ENCODE measurements at places on chromosomes 2 and 18.

- no peak for DNase-seq
Measured at GRCh38 chr2:84880645-84881521, at the start of gene TRABD2A. Gene TRABD2A, minus strand, starts transcription at chr2:84881084. Its CDS starts 45 bp downstream, at chr2:84881039.

DNA sequence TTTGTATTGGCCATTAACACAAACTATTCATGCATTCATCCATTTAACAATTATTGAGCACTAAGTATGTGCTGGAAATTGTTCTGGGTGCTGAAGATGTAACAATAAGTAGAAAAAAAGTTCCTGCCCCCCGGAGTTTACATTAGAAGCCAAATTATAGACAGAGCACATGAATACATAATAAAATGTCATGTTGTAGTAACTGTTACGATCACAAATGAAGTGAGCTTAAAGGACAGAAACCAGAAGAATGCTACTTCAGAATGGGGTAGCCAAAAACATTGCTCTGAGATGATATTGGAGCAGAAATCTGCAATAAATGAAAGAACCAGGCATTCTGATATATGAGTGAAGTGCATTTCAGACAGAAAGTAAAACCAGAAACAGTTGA lies 256.0 kb upstream of the SETBP1 start:
- no peak for DNase-seq

DNA sequence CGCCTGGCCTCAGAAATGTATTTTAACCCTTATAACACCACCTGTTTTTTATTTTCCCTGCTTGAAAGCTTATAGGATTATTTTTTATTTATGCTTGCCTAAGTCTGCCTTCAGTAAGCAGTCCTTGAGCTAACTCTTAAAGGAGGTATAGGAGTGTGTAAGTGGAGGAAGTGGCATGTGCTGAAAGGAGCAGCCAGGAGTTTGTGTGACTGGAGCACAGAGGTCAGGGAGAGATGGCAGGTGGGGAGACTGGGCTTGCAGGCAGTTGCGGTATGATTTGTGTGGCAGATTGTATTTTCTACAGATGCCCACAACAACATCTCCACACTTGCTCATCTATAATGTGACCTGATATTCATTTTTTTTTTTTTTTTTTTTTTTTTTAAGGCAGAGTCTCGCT lies 27.2 kb upstream of the PAIP2B start:
- no peak for DNase-seq

DNA sequence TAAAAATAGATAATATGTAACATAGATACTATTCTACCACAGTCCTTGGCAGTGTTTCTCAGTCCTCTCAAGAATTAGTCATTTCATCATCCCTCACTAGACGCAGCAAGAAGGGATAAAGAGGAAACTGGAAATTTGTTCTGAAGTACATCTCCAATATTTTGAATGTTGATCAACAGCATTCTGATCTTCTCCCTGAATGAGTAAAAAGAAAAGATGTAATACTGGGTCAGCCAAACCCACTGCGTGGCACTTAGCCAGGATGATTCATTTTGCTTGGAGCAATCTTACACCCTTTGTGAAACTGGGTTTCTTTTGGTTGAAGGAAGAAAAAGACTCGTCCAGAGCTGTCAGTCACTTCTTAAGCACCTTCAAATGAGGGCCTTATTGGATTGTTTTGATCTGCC lies 54.1 kb downstream of the TAF1B start:
- DNase-seq, result no peak

DNA sequence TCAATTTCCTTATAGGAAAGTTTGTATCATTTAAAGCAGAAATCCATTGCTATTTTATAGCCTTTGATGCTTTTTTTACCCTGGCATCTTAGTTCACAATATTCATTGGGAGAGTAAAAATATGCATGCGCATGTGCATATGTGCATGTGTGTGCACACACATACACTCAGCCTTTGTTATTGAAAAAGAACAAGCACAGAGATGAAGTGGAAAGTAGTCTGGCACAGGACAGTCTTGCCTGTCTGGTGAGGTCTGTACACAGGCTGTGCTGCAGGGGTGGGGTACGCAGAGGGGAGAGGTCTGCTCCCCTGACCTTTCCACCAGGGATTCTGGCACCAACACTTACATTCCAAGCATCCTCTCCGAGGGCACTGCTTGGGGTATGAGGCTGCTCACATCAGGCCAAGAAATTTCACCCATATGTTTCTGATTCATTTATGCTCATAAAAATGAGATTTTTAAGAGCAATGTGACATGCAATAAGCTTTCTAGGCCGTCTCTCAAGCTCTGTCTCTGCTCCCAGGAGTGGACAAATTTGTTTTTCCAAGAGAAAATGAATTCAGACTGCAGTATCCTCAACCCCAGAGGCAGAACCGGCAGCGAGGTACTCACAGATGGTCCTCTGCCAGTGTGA lies 237.2 kb downstream of the INSIG2 start:
- DNase-seq, result no peak

- DNase-seq, result no peak
Measured at GRCh38 chr2:173099271-173099670, 23.6 kb downstream of the MAP3K20 start.

DNA sequence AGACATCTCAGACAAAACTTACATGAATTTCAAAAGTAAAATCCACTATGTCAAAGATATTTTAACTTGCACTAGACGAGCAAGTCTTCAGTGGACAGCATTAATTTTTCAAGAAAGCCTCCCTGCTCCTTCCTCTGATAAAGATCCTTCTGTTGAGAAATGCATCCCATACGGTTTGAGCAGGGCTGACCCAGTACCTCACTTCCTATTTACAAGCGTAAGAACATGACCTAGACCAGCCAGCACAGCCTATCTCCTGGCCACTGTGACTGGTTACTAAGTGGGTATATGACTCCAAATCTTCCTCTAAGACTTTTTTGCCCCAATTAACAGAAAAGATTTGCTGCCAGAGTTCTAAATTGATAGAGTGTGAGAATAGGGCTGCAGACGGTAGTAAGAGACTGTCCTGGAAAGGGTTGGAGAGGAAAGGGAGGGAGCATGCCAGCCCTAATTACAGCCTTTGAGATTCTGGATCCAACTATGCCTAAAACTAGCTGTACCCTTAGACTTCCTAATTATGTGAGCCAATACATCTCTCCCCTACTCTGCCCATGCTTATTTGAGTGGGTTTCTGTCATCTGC lies 108.4 kb downstream of the PRELID3A start:
- DNase-seq, result no peak

DNA sequence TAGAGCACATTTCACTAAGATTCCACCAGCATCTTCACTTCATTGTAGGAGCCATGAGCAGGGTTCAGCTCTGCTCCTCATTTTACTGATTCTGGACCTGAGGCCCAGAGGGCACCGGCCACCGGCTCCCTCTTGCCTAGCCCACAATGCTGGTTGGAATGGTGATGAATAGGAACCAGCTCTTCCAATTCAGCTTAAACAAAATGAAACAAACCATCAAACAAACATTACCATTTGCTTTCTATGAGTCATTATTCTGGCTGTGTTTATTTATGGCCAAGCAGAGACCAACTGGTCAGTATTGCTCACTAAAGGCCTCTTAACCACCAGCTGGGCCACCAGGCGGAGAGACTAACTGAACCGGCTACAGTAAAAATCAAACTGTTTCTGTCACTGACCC lies 176.7 kb downstream of the MTX2 start:
- DNase-seq, result no peak

DNA sequence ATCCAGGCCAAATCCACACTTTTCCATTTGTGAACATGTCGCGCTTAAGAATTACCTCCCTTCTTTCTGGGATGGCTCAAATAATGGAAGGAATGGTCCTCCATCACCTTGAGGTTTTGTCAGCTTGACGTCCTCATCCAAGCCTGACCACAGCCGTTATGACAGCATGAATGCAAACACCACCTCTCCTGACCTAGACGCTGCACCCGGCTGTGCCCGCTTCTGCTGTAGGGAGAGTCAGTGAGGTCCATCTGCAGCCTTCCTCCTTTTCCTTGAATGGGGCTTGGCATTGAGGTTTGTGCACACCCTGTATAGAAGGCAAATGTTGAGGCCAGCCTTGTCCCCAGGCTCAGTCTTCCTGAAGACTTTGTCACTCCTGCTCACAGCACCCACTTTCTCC lies 85.5 kb downstream of the TGOLN2 start:
- no peak for DNase-seq
